ENCODE measurements at places on chromosomes 1 and 21.

GRCh38 chr1:154335025-154335714 is 9.8 kb downstream of the ATP8B2 start:
- DNase-seq = peak; percentile 92

GRCh38 chr1:242057745-242058115 is 58.8 kb upstream of the MAP1LC3C start:
- DNase-seq = no peak

GRCh38 chr1:116335850-116336624 is 37.0 kb upstream of the ATP1A1 start:
- no peak for DNase-seq

GRCh38 chr1:21233490-21233889 is 56.8 kb downstream of the ECE1 start:
- no peak for DNase-seq

GRCh38 chr1:96538883-96539282 is 182.7 kb upstream of the PTBP2 start:
- DNase-seq = no peak

- no peak for DNase-seq
These were observed 142.3 kb downstream of the CHD1L start for GRCh38 chr1:147384804-147385203.

DNA sequence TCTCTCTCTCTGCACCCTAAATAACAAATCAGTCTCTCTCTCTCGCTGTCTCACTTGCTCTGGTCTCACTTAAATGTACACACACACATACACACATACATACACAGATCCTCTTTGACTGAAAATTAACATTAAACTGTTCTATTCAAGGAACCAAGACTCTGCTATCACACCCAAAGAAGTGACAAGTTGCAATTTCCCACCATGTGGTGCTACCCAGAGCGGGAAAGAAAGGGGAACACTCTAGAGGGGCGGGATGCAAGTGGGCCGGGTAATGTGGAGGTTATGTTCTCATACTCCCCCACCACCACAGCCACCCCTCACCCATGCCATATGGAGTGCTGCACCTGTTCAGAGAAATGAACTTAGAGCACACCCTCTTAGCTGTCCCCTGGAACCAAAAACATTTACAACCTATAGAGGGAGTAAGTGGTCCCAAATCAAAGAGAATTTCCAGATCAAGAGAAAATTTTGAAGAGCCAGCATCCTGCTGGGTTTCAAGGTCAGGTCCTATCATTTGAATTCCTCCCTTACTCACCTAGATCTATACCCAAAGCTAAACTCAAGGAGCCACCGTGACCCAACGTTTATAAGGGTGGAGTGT is 319.4 kb downstream of the BRINP2 start:
- no peak for DNase-seq

- DNase-seq = no peak
These were observed 122.9 kb downstream of the MAST2 start for GRCh38 chr1:45926330-45926729.

GRCh38 chr1:112513112-112513870 is 4.5 kb downstream of the WNT2B start:
- DNase-seq = no peak

- no peak for DNase-seq
These were observed 502 bp upstream of the SLC35A3 start for GRCh38 chr1:99969260-99969728.

- DNase-seq = no peak
These were observed 241.4 kb upstream of the JUN start for GRCh38 chr1:59025201-59025600.

DNA sequence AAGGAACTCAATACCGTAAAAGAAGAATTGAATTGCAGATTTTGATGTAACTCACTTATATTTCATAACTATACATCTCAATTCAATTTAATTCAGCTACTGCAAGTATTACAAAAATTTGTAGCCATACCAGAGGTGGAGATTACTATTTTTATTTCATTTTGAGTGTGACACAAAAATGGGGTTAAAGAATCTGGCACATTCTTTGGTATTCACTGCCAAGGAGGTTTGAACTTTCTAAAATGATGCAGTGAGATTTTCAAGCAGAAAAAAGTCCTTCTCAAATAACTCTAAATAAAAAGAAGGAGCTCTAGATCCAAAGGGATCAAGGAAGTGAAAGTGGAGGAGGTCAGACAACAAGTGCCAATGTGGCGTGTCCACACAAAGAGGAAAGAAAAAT is 569.0 kb downstream of the DPYD start:
- no peak for DNase-seq

GRCh38 chr21:46002841-46003574 is 21.4 kb downstream of the COL6A1 start:
- no peak for DNase-seq

DNA sequence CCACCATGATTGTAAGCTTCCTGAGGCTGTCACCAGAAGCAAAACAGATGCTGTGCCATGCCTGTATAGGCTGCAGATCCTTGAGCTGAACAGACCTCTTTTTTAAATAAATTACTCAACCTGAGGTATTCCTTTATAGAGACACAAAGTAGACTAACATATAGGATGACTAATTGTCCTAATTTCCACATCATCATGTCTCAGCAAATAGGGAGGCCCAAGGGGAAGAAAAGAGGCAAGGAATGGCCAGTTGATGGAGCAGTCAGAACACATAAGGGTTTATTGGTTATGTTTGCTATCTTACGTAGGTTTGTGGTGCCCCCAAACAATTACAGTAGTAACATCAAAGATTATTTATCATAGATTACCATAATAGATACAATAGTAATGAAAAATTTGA is 126.2 kb downstream of the RASAL2 start:
- no peak for DNase-seq

GRCh38 chr1:226154593-226154992 is 31.9 kb downstream of the ACBD3 start:
- DNase-seq = no peak

GRCh38 chr1:159827549-159827948 is 876 bp downstream of the SLAMF8 start:
- no peak for DNase-seq

GRCh38 chr1:199913318-199913717 is 114.2 kb upstream of the NR5A2 start:
- no peak for DNase-seq

DNA sequence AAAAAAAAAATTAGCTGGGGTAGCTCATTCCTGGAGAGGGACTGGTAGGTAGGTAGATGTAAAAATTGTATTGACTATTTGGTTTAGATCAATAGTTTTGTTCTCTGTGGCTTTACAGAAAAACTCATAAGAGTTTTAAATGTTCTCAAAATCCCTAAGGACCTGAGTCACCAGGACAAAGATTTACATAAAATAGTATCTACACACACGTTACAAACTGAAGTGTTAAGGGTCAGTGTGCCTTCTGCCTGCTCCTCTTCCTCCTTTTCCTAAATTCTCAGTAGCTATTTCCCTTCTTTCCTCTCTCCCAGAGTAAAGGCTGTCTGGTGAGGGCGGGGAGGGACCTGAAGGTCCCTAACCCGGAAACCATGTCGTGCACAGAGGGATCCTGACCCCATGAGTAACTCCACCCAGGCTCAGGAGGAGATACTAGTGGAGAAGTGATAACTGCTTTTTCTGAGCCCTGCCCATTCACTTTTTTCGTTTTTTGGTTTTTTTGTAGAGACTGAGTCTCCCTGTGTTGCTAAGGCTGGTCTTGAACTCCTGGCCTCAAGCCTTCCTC is 8.1 kb downstream of the PLEKHM2 start:
- DNase-seq = no peak

DNA sequence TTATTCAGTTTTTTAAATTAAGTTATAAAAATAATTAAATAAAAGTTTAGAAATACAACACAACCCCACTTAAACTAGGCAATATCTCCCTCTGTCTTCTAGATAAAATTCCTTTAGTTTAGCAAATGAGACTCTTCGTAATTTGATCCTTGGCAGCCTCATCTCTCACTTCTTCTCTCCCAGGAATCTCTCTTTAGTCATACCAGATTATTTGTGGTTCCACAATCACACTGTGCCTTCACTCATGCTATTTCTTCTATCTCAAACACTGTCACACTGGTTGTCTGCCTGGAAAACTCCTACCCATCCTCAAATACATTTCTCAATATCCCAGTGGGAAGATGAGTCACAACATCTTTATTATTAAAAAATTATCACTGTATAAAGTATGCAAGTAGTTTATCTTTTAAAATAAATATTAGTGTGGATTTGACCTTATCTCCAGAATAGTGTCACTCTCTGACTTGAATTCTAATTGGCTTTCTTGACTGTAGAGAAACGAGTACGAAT is 195.5 kb downstream of the KCNH1 start:
- no peak for DNase-seq

- no peak for DNase-seq
These were observed 113.4 kb downstream of the SPSB1 start for GRCh38 chr1:9406111-9406510.

DNA sequence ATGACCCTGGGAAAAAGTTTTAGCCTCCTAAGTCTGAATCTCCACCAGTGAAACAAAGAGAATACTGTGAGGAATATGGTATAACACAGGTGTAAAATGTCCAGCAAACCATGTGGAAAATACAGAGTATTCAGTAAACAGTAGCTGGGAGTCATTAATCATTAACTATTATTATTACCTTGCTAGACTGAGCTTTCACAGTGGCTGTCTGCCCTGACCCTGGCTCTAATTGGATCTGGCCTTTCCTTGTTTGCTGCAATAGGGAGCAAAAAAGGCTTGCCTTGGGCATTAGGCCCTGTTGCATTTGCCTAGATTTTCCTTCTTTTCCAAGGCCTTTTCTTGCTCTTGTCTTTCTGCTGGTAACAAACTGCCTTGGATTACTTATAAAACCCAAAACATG is 179.1 kb upstream of the BEND5 start:
- DNase-seq = no peak

GRCh38 chr1:169928438-169929209 is 34.9 kb upstream of the SCYL3 start:
- no peak for DNase-seq

DNA sequence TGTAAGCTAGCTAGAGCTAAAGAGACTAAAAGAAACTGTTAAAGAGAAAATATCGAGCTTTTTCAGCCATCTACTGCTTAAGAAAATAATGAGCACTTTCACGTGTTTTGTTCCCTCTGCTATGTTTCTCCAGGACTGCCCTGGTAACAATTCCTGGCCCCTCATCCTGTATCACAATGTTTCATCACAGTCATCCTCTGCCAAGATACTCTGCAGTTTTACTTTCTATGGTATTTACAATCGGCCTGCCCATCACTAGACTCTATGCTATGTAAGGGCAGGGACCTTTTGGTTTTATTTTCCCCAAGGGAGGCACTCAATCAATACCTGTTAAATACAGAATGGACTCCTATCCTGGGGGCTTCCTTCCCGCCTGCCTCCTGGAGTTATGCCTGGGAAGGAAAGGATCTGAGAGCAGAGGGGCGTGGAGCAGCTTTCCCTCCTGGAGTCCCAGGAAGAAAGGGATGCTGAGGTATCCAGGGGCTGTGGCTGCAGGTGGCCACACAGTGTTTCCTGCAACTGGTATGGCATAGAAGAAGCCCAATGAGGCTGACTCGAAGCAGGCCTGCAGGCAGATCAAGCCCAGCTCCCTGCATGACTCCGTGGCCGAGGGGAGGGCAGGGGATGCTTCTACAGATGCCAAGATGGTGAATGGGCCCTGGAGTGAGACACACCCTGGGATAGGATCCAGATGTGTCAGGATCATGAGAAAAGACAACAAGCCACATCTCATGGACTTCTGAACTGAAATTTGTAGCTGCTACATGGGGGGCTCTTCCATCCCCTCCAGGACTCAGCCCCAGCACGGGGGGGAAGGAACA is 52.9 kb downstream of the MATN1 start:
- DNase-seq = no peak

DNA sequence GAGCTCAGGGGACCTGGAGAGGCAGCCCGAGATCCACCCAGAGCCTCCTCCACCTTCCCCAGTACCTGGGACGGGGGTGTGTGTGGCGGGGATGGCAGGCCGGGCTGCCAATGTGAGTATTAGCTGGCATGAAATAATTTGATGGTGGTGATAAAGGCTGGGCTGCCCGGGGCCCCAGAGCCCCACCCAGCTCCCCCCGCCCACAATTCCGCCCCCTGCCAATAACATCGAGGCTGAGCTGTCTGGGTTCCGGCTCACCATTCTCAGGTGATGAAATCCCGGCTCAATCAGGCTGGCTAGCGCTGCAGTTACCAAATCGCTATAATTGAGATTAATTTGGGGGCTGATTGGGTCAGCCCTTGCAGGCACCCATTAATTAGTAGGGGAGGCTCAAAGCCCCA is 103.8 kb upstream of the CASZ1 start:
- no peak for DNase-seq

DNA sequence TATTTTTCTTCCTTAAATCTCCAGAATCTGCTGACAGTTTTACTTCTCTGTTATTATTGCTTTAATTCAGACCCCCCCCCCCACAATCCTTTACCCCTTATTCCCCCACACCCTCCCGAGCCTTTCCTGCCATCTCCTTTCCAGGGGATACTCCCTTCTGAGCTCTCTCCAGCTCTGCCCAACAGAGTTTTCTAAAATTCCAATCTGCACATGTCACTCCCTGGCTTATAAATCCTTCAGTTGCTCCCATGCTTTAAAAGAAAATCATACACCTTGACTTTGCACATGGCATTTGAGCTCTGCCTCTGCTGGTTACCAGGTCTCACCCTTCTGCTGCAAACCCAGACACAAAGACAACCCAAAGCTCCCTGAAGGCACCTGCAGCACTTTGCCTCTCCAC is 11.7 kb upstream of the EPS8L3 start:
- no peak for DNase-seq

- no peak for DNase-seq
These were observed 17.4 kb upstream of the SLC30A10 start for GRCh38 chr1:219945795-219946194.

DNA sequence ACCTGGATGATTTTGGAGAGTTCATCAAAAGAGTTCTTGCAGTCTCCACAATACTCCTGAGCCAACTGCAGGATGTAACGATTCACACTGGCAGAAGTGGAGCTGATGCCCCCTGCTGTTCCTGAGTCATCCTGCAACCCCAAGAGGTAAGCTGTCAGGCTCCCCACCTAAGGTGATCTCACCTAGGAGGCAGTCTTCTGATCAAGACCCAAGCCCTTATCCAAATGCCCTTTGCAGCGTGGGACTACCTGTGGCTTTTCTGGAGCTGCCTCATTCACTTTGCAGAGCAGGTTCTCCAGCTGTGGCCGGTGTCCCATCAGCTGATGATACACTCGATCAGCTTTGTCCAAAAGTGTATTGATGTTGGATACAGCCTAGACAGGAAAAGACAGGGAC is 96.4 kb downstream of the UBR4 start:
- no peak for DNase-seq

GRCh38 chr1:95503278-95504030 is 269.4 kb downstream of the RWDD3 start:
- no peak for DNase-seq

- DNase-seq = no peak
These were observed 94.0 kb downstream of the ZC3H11B start for GRCh38 chr1:219518907-219519248.

- DNase-seq = peak; percentile 21
These were observed at the start of gene GBP2 for GRCh38 chr1:89125913-89126580. GBP2 (minus strand) TSS chr1:89126114; CDS start chr1:89121966, 4,148 bp downstream.

GRCh38 chr1:94350350-94350924 is 67.8 kb upstream of the ABCD3 start:
- DNase-seq = no peak

- peak; percentile 40 for DNase-seq
These were observed 34.0 kb upstream of the SSX2IP start for GRCh38 chr1:84724128-84724860.

GRCh38 chr21:39774227-39774626 is 29.2 kb downstream of the IGSF5 start:
- no peak for DNase-seq

All from activated CD4-positive, alpha-beta T cell treated with anti-CD3 and anti-CD28 coated beads, Interleukin-2, amount 50 U/mL, for 4 hours (primary cell).